ENCODE measurements at places on chromosomes 3 and 15.

DNA sequence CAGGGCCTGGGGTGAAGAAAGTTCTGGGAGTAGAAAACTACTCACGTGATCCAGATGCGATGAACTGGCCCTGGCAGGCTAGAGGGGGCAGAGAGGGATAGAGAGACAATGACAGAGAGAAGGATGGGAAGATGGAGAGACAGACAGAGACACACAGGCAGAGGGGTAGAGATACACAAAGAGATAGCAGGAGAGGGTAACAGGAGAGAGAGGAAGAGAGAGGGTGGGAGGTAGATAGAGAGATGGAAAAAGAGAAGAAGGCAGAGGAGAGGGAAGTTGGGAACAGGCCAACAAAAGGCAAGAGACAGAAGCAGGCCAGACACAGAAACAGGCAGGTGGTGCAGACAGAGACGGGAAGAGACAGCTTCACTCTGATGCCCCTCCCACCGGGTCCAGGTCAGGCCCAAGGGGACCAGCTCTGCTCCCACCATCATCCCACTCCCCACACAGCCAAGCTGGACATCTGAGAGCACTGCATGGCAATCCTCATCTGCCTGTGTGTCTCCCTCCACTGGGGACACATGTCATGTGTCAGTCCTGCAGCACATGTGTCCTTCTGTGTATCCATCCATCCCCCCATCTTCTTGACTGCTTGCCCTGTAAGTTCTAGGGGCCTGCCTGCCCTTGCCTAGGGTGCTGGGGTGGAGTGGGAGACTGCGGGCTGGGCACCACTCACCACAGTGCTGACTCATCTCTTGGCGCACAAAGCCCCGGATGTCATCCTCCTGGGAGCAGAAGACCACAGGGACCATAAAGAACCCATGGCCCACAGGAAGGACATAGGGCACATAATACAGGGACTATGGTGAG, 2.2 kb upstream of the UCN2 start:
- DNase-seq = no peak

DNA sequence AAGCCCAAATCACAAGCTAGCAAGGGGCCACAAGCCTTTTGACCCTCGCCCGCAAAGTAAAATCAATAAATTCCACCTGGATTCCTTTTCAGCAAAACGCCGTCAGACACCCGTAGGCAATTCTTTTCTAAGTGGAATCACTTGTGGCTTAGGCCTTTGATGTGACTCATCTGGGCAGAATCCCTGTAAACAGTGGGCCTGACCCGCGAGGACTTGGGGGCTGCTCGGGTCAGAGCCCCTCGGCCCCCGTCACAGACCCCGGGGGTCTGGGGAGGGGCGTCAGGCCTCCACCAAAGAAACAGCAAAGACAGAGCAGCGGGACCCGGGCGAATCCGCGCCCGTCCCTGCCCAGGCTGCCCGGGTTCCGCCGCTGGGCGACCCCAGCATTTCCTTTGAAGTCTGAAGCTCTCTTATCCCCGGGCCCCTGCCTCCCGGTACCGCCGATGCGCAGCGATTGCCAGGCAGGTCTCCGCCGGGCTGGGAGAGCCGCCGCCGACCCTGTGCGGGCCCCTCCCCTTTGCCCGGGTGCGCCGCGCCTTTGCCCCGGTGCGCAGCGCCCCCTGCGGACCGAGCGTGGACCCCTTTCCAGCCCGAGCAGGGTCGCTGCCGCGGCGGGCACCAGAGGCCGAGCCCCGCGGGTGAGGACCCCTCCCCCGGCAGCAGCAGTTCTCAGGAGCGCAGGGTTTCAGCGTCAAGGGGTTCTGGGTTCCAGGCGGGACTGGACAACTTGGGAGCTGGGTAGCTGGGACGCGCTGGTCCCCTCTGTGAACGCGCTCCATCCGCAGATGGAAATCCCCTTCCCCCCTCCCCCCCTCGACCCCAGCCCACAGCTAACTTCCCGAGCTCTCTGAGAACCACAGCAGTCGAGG, 178.3 kb downstream of the UACA start:
- no peak for DNase-seq

GRCh38 chr3:158403013-158403412, 168.0 kb upstream of the MLF1 start:
- DNase-seq = no peak

DNA sequence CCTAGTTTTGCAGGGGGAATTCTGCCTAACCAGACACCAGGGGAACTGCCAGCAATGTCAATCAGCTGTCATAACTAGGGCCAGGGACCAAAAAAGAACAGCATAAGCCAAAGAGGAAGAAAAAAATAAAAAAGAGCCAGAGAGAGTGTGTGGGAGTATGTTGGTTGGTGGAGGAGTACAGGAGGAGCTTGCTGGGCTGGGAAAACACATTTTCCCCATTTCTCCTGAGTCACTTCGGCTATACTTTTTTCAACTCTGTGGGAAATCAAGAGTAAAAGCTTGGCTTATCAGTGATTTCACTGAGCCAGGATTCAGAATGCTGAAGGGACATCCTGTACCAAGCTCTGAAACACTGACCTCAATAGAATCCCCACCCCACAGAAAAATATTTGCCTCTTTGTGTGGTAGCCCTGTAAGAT, 144.7 kb upstream of the DPH6 start:
- DNase-seq = no peak

DNA sequence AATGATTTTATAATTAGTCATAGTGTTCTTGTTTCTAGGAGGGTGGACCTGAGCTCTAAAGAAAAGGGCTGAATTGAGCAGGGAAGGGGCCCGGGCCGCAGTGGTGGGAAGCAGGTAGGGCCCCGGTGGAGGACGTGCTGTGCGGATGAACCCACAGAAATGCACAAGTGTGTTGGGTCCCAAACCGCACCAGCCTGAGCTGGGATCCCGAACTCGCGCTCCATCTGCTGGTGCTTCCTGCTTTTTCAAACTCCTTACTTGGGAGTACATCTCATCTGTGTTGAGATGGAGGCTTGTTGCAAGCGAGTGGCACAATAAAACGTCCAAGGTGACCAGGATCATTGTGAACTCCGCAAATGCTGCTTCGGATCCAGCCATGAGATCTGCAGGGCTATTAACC, 244.8 kb upstream of the IGF1R start:
- DNase-seq = no peak

DNA sequence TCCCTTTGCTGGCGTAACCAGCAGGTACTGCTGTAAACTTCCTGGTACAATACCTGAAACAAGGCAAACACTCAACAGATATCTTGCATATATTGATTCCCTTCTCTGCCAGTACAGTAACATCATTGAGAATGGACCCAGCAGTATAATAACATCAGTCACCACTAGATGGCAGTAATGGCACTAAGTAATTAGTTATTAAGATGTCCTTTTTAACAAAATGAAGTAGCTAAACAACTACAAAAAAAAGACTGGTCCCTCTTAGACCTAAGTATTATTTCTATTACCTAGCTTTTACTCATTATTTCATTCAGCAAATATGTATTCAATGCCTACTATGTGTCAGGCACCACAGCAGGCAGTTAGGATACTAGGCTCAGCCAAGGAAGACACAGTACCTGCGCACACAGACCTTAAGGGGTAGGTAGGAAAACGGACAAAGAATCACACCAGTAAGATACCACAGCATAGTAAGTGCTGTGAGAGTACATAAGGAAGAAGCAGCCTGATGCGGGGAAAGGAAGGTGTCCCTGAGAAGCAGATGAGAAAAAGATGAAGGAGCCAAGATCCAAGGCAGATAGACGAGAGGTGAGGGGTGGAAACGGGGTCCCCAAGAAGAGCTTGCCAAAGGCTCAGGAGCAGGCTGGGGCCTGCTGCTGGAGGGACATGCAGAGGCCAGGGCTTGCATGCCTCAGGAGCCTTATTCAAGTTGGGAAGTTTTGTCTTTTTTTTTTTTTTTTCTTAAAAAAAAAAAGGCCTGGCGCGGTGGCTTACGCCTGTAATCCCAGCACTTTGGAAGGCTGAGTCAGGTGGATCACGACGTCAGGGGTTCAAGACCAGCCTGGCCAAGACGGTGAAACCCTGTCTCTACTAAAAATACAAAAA, 102.7 kb upstream of the CHD2 start:
- no peak for DNase-seq

GRCh38 chr3:12549971-12550760, 4.9 kb upstream of the MKRN2OS start:
- DNase-seq = no peak

Measured in esophagus squamous epithelium (tissue), 5 donors.